ENCODE measurements at places on chromosomes 4 and X.

DNA sequence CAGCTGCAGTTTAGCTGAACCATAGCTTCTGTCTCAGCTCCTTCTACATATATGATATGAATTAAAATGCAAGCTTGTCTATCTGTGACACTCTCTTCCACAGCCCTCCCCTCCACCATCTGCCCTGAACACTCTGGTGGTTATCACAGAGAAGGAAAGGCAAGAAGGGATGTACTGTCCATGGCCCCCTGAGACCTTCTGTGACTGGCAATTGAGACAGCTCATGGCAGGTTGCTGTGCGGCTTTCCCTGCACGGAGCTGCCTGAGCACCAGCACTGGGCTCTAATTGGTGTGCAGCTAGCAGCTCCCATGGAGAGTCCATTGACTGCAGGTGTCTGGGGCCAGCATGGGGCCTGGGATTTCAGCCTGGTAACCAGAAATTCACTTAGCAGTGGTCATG lies 109.8 kb upstream of the ANXA3 start:
- no peak for DNase-seq

- DNase-seq: no peak
Measured at GRCh38 chr4:141388481-141388880, 167.8 kb downstream of the ZNF330 start.

GRCh38 chrX:26581091-26581490 lies 365.1 kb downstream of the MAGEB5 start:
- DNase-seq: no peak

DNA sequence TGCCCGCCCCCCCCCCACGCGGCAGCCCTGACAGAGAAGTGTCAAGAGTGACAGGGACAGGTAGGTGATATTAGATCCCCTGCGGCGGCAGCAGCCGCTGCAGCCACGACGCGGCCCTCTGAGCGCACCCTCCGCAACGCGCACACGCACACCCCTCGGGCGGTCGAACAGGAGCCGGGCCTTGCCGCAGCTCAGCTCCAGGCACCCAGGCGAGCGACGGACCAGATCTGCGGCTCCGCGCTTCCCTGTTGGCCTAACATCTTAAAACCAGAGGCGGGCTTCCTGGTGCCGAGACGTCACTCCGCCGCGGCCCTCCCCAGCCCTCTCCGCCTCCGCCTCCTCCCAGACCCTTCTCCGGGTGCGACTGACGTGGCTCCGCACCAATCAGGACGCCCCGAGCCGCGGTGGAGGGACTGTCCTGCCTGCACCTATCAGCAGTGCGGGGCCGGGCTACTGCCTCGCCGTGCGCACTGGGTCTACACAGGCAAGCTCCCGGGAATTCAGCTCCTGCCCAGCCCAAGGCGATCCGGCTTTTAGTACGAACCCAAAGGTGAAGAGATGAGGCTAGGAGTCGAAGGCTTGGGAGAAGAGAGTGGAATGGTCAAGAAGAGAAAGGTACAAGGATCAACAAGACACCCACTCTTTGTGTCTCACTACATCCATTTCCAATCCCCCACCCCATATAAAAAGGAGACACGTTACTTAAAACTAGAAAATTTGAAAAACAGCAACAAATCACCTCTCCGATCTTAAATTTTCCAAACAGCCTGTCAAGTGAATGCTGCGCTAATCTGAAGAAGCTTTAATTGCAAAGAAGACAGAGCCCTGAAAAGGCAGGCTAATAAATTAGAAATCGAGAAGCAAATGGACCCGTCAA lies at the start of gene PITX2:
Gene PITX2 (minus strand): TSS at position 237 of the 877 bp plus-strand sequence. CDS start 617 bp downstream, outside the sequence.
- no peak for DNase-seq

DNA sequence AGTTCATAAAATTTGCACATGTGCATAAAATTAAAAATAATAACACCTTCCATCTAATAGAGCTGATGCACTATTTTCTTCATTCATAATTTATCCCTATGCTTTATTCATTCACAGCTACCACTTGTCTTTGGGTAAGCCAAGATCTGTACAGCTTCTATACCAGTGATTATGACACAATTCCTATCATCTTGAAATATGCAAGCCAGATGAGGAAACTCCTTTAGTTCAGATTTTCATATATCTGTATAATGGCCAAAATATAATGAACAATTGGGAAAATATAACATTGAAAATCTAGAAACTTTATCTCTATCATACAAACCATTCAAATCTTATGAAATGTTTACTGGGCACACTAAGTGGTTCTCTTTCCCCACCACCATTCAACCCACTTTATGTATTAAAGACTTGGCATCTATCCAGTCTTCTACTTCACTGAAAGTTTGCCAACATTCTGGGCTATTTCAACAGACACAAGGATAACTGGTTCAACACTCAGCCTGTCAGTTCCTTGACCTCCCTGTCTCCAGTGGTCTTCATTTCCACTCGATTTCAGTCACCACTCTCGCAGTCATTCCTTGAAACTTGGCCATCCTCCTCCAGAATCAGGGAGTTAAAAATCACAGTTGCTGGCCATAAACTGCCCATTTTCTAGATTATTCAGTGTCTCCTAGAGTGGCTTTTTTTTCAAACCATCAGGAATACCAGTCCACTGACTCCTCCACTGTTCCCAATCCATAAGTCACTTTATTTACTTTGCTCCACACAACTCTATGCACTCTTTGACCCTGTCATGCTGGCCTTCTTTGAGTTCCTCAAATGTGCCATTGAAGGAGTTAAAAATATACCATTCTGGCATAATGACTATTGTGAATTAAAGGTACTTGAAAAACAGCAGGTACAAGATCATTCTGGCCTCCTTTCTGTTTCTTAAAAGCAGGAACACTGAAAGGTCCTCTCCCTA lies 85.5 kb downstream of the CAMK2D start:
- DNase-seq: no peak

GRCh38 chrX:27746516-27746915 lies 61.3 kb upstream of the MAGEB10 start:
- DNase-seq: no peak

DNA sequence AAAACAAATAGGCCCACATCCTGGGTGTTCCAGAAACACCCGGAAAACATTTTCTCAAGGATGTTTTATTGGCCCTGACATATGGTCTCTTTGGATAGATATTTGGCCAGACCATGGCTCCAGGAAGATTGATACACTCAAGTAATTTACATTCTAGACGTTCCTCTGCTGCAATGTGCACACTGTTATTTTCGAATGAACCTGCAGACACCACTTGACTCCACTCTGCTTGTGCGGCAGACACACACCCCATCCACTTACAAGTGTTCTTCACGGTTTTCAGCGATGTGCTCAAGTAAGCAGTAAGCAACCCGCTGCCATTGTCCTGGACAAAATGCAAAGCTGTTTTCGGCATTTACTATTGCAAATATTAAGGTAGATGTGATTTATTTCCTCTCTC lies 12.0 kb upstream of the GPM6A start:
- DNase-seq: no peak

DNA sequence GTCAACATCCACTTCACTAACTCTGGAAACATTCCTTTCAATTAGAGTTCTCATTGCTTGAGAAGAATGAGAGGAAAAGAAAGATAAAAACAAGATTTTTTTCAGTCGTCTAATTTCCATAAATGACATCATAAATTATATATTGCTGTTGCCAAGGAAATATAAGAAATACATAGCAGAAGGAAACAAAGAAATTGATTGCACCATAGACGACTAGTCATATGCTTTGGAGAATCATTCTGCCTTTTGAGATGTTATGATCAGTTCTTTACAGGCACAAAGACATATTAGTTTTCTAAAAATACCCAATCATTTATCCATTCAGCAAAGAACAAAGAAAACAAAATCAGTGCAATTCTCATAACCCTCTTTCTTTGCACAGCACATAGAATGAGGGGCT lies 672 bp upstream of the C1QTNF7 start:
- no peak for DNase-seq

GRCh38 chr4:121978172-121978516 lies 26.3 kb upstream of the TRPC3 start:
- DNase-seq: no peak

DNA sequence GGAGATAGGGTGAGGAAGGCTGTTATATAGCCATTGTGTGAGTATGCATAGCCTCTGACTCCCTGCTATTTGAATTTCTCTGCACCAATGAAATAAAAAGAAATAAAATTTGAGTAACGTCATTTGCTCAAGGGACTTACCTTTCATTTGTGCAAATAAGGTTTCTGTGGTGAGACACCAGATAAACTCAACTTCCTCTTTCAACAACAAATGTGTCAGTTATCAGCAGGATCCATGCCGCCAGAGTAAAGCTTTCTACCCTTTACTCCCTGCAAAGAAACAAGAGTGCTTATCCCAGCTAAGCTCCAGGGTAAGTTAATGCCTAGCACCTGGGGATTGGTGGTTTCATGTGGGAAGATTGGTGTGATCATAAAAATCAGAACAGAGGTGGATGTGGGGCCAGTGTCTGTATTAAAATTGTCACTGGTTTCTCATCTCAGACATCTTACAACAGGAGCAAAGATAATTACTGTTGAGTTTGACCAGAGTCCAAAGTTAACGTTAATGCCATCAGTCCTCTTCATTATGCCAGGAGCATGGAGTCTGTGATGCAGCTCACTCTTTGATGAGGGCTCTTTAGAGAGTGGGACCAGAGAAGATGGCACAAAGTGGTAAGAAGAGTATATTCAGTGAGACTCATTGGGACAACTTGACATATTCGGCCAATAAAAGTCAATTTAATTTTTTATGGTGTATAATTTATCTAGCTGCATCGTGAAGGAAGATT lies at the start of gene P2RY10:
Gene P2RY10 (plus strand): TSS at position 206 of the 727 bp plus-strand sequence. CDS start 15,130 bp downstream, outside the sequence.
- no peak for DNase-seq

DNA sequence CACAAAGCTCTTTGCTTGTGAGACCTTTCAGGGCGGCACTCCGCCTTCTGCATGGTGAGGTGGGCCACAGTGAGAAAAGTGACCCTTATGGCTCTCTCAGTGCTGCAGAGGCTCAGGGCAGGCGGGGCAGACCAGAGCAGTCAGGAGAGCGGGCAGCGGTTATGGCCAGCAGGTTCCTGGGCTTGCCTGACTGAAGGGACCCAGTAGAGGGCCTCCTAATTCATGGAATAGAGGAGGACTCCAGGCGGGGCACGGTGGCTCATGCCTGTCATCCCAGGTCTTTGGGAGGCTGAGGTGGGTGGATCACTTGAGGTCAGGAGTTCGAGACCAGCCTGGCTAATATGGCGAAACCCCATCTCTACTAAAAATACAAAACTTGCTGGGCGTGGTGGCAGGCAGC lies 91.4 kb downstream of the CLNK start:
- DNase-seq: no peak

- DNase-seq: no peak
Measured at GRCh38 chr4:16255730-16256129, 29.5 kb upstream of the TAPT1 start.

DNA sequence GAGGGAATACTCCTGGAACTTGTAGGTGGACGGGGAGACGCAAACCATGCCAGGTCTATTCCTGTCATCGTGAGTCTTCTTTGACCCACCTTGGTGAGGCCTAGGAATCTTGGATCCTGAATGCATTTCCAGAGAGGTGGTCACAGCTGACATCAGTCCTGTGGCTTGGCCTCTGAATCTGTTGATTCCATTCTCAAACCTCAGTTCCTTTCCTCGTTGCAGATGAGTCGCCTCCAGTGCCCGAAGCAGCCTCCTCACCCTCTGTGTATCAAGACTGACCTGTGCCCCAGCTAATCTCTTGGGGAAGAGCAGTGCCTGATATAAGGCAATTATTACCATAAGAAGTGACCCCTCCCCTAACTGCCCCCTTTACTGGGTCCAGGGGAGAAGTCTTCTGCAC lies 118.1 kb downstream of the SMIM20 start:
- DNase-seq: no peak

DNA sequence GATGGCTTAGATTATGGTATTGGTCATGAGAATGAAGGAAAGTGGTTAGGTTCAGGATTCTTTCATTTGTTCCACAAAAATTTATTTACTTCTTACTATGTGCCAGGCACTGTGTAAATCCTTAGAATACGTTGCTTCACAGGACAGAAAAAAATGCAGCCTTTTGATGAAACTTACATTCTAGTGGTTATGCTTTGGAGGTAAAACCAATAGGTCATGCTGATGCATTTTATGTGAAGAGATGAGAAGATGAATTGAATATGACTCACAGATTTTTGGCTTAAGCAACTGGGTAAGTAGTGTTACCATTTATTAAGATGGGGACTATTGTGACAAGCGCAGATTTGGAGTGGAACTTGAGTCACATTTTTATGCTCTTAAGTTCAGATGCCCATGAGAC lies 165.3 kb downstream of the GLRA2 start:
- no peak for DNase-seq

GRCh38 chr4:150155391-150155790 lies 77.1 kb downstream of the DCLK2 start:
- no peak for DNase-seq

DNA sequence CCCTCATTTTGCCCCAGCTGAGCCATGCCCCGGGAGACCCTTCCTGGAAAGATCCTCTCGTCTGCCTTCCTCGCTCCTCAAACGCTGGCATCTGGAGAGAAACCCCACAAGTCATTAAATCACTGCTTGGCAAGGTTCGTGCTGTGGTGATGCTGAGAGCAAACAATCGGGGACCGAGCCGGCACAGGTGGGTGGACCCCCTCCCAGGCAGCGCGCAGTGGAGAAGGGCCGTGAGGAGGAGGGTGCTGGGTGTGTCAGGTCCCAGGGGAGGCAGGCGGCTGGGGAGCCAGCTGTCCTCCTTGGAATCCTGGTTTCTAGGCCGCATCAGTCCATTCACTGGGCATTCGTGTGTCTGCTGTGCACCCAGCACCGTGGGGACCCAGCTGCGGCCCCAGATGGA lies 64.9 kb upstream of the PSAPL1 start:
- DNase-seq: no peak

GRCh38 chr4:155900381-155900780 lies 3.1 kb upstream of the TDO2 start:
- DNase-seq: no peak

DNA sequence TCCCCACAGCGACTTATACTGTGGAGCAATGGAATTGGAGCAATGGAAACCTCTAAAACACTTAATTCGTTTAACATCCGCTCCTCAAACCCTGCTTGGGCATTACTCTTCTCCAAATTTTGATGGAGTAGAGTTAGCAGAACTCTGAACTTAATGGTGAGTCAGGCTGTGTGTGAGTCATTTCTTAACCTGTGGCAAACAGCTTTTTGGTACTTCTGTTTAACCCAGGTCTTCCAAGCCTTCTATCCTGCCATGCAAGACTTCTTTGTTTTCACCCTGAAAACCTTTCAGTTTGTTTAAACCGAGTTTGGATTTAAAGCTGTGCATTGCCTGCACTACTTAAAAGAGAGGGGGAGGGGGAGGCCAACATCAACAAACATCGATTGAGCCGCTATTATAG lies 3.6 kb upstream of the AMOT start:
- no peak for DNase-seq

DNA sequence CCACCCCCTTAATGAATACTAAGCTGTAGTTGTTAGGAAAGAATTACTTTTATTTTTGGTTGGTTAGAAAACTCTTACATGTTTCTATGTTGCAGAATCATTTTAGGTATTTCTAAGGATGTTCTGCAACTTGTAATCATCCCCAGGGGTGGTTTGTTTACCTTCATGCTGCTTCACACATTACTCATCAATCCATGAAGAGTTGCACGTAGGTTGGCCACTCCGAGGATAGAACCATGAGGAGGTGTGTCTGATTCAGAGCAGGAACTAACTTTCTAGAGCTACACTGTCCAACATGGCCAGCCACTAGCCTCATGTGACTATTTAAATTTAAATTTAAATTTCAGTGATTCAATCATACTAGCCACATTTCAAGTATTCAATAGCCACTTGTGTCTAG lies 127.2 kb upstream of the FRMPD4 start:
- no peak for DNase-seq
